ENCODE measurements at places on chromosomes 2 and 18.

GRCh38 chr18:13559754-13560153 is 166.6 kb downstream of the FAM210A start:
- no peak for DNase-seq

DNA sequence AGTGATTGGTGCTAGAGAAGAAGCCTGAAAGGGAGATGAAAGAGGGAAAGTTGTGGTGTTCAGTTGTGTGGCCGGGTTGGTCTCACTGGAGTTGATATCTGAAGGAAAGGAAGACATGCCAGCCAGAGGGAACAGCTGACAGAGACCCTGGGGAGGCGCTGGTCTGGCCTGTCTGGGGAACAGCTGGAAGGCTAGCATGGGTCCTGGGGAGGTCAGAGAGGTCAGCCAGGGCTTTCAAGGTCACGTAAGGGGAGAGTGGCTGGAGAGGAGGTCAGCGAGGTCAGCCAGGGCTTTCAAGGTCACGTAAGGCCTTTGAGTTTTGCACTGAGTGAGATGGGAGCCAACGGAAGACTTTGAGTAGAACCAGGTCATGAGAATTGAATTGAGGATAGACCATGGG is 11.0 kb downstream of the DYSF start:
- DNase-seq: no peak

- no peak for DNase-seq
Observed at GRCh38 chr18:3777719-3778118, 327.7 kb downstream of the TGIF1 start.

DNA sequence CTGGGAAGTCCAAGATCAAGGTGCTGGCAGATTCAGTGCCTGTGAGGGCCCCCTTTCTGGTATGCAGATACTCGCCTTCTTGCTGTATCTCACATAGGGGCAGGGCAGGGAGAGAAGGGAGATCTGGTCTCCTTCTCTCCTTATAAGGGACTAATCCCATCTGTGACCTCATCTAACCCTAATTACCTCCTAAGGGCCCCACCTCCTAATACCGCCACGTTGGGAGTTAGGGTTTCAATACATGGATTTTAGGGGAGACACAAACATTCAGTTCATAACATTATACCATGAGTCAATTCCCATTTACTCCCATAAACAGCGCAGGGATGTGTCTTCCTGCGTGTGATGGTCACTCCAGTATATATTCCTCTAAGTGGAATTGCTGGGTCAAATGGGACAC is 73.8 kb upstream of the TXNDC2 start:
- DNase-seq: no peak

DNA sequence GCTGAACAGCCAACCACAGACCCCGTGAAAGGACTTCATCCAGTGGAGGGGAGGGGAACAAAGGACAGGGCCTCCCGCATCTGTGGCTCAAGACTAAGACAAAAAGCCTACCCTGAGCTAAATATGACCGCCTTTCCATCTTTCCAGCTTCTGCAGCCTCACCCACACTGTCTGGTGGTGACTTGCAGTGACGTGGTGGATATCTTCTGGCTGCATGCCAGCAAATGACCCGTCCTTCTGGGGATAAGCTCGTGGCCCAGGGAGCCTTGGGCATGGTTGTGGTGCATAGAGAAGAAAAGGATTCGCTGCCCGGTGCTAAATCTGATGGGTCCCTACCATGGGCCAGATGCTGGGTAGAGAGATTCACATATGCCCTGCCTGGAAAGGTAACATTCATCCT is 8.7 kb upstream of the NGEF start:
- DNase-seq: no peak

DNA sequence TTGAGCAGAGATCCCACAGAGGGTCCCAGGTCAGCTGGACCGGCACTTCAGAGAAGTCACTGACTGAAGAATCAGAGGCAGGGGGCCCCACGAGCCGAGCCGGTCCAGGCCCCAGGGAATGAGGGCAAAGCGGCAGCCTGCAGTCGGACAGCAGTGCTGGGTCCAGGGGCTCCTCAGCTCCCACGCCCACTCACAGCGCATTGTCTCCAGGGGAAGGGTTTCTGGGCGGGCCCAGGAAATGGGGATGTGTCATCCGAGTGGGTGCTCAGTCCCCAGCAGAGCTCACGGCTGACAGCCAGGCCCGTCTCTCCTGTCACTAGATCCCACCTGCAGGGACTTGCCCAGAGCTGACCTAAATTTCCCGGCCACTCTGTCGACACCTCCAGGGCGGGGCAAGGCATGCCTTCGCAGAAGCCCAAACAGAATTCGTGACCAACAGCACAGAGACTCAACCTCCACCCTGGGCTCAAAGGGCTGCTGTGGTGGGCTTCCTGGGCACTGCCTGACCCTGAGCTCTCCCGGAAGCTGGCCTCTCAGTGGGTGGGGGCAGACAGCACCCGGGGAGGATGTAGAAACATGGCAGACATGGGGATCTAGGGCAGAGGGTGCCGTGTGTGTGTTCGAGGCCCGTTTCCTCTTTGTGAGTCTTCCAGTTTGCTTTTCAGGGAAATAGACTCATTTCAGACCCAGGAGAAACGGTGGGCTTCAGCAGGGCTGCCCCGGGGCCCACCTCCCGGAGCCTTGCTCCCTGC is 42.1 kb upstream of the TAF1B start:
- no peak for DNase-seq

GRCh38 chr18:48721312-48721711 is 182.5 kb downstream of the CTIF start:
- DNase-seq: no peak

GRCh38 chr2:98664323-98664722 is 55.9 kb downstream of the UNC50 start:
- DNase-seq: no peak

DNA sequence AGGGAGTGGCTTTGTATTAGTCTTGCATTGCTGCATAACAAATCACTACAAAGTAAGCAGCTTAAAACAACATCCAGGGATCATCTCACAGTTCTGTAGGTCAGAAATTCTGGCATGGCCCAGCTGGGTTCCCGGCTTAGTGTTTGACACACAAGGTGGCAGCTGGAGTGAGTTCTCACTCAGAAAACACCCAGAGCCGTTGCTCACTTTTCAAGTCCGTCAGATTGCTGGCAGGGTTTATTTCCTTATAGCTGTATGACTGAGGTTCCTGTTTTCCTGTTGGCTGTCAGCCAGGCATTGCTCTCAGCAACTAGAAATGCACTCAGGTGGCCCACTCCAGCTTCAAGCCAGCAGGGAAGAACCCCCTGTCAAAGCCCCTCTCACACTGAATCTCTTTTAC is 324.1 kb downstream of the CCDC178 start:
- no peak for DNase-seq

GRCh38 chr18:39208190-39208589 is 1642.6 kb upstream of the CELF4 start:
- DNase-seq: no peak

DNA sequence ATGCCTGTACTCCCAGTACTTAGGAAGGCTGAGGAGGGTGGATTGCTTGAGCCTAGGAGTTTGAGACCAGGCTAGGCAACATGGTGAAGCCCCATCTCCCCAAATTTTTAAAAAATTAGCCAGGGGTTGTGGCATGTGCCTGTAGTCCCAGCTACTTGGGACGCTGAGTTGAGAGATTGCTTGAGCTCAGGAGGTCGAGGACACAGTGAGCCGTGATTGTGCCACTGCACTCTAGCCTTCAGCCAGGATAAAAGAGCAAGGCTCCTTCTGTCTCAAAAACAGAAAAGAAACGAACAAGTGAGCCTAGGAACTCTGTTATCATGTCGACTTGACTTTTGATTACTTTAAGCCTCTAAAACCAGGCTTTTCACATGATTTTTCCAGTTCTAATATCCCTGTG is 13.7 kb downstream of the NPC1 start:
- DNase-seq: no peak

DNA sequence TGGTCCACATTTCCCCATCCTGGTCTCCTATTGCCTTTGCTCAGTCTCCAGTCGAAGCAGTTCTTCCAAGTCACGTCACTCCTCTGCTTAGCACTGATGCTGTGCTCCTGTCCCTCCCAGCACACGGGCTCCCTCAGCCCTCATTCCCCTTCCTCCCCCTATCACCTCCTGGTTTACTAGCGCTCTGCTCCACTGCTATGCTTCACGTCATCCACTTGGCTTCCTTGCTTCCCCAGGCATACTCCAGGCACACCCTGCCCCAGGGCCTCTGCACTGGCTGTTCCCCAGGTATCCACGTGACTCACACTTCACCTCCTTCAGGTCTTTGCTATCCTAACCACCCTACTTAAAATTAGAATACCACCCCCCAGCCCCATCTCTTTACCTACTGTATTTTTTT is 269.3 kb downstream of the GLI2 start:
- no peak for DNase-seq

Measured in AG04450 (cell line).